ENCODE measurements at places on chromosomes 3 and 15.

- no peak for DNase-seq
Measured at GRCh38 chr15:95295896-95296625, 1034.4 kb upstream of the NR2F2 start.

- no peak for DNase-seq
Measured at GRCh38 chr3:183493296-183494045, 62.0 kb downstream of the KLHL6 start.

GRCh38 chr3:31934018-31934417, 47.0 kb downstream of the OSBPL10 start:
- no peak for DNase-seq

DNA sequence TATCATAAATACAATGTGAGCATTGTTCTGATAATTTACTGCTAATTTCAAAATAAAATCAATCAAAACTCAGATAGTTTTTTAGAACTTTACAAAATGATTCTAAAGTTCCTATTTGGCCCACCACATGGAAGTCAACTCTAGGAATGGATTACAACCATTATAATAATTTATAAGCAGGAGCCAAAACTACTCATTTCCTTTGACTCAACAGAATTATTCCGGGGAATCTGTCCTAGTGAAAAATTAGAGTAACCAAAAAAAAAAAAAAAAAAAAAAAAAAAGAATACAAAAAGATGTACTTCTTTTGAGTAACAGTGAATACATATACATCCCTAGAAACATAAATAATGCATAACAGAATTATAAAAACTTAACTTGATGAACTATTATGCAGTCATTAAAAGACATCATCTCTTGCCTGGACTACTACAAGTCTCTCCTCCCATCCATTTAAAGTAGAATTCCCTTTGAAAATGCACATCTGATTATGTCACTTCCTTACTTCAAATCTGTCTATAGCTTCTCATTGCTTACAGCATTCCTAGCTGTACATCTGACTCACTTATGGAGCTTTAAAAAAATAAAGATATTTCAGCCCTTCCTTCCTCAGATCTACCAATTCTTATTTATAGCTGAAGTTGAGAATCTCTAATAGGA, 43.4 kb downstream of the HDGFL3 start:
- DNase-seq = no peak

- DNase-seq = no peak
Measured at GRCh38 chr3:136194409-136195257, 1.5 kb downstream of the MSL2 start.
